CD14-positive monocyte (primary cell): ENCODE measurements at places on chromosomes 11 and 22.

DNA sequence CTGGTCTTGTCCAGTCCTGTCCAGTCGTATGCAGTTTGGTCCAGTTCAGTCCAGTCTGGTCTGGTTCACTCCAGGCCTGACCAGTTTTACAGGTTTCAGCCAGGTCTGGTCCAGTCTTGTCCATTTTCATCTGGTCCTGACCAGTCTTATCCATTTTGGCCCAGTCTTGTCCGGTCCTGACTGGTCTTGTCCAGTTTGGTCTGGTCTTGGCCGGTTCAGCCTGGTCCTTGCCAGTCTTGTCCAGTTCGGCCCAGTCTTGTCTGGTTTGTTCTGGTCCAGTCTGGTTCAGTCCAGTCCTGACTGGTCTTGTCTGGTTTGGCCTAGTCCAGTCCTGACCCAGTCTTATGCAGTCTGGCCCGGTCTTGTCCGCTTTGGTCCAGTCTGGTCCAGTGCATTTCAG lies 380.2 kb downstream of the OR4C45 start:
- no peak for DNase-seq

GRCh38 chr11:33907421-33907820 lies 15.5 kb upstream of the LMO2 start:
- DNase-seq = peak; percentile 60

DNA sequence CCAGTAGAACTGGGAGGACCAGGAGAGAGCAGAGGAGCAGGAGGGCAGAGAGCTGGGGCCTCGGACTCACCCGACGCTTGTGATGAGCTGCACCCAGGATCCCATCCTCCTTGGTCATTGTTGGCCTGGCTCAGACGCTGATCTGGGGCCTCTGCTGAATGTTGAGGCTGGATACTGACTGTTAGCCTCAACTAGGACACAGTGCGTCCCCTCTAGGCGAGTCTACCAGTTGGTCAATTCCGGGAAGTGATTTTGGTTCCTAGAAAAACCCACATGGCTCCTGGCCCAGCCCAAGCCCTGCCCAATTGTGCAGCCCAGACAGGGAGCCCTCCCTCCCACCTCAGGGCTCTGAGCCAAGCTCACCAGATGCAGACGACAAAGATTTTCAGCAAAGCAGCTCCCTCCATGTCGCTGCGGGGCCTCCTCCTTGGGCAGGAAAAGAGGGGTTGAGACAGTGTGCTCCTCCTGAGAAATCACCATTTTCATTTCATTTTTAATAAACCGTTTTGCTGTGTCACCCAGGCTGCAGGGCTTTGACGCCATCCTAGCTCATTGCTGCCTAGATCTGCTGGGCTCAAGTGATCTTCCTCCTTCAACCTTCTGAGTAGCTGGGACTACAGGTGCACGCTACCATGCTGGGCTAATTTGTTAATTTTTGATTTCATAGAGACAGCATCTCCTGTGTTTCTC lies at the start of gene APOL4:
Gene APOL4, minus strand, starts transcription at position 180 of the 690 bp plus-strand sequence. Its CDS starts 75 bp downstream, at position 105.
- no peak for DNase-seq

DNA sequence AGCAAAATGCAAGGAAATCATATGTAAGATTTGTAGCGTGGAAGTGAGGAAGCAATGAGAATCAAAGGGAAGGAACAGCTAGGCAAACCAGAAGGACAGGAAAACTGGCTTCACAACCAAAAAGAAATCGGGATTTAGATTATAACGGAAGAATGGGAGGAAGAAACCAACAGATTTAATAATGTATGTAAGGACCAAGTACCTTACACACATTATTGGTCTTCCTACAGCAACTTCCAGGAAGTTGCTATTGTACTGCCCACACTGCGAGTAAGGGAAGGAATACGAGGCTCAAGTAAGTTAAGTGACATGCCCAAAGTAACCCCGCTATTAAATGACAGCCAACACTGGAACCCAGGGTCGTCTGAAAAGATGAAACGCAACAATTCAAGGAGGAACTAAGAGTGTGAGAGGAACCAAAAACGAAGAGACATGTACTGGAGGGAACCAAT lies 473 bp downstream of the TXN2 start:
- no peak for DNase-seq

DNA sequence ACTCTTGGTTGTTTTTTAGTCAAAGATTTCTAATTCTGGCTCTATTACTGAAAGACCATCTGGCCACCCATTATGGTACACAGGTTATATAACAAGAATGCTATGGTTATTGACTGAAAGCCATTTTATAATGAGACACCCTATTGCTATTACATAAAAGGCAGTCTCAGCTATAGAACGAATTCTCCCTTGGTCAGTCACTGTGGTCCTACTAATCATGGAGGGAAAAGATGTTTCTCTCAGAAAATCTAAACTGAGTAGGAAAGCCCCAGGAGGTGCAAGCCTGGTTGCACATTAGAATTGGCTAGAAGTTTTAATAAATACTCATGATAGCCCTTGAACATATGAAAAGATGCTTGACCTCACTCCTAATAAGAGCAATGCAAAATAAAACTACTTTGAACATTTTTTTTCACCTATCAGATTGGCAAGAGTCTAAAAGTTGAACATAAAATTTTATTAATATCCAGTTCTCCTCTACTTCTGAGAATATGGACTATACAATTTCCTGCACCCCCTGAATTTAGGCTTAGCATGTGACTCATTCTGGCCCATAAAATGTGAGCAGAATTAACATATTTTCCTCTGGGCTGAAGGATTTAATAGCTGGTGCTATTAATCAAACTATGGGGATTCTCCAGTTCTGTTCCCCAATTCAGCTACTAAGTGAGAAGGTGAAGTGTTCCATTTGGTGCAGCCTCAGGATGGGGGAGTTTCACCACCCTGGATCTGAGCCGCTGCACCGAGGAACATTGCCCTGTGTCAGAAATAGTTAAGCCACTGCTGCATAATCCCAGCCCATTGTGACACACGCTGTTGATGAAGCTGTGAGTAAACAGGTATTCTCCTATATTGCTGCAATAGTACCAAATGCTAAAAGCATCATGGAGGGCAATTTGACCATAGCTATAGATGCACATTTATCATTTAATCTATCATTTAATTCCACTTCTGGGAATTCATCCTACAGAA lies 11.5 kb upstream of the CRKL start:
- no peak for DNase-seq

DNA sequence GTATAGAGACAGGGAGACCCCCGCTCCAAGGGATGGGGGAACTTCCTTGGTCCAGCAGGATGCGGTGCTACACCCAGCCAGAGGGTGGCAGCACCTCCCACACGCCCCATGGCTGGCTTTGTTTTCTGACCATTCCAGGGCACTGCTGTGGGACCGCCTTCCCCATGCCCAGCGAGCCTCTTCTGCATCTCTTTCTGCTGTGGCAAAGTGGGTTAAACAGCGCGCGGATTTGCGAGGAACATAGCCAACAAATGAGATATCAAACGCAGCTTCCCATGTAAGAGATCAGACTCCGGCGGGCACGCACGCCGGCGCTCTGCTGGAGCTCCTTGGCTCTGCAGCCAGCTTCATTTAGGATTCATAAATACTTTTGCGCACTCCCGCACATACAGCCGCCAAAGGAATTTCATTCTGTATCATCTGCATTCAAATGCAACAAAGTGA lies 485.8 kb upstream of the CADM1 start:
- peak; percentile 12 for DNase-seq

DNA sequence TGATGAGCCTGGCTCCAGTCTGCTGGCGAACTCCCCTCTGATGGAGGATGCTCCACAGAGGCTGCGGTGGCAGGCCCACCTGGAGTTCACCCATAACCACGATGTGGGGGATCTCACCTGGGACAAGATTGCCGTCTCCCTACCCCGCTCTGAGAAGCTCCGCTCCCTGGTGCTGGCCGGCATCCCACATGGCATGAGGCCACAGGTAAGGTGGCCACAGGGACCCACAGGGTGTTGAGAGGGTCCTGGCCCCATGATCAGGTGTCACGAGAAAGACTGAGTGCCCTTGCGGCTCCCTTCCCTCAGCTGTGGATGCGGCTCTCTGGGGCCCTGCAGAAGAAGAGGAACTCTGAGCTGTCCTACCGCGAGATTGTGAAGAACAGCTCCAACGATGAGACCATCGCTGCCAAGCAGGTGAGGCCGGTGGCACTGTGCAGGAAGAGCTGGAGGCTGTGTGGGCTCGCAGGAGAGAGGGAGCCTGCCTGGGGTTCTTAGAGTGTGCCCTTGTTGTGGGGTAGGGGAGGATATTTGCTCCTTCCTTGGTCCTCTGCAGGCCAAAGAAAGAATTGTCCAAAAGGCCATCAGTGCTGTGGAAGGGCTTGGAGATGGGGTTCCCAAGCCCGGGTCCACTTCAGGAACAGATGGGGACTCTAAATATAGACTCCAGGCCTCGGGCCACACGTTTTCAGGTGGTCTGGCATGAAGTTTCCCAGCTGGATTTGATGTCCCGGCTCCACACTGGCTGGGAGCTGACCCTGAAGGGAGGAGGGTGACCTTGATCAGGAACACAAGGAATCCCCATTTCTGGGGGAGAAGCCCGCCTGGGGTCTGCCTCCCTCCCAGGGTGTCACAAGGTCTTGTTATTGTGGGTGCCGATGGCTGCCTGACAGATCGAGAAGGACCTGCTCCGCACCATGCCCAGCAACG lies 34.1 kb downstream of the SGSM3 start:
- DNase-seq = no peak

DNA sequence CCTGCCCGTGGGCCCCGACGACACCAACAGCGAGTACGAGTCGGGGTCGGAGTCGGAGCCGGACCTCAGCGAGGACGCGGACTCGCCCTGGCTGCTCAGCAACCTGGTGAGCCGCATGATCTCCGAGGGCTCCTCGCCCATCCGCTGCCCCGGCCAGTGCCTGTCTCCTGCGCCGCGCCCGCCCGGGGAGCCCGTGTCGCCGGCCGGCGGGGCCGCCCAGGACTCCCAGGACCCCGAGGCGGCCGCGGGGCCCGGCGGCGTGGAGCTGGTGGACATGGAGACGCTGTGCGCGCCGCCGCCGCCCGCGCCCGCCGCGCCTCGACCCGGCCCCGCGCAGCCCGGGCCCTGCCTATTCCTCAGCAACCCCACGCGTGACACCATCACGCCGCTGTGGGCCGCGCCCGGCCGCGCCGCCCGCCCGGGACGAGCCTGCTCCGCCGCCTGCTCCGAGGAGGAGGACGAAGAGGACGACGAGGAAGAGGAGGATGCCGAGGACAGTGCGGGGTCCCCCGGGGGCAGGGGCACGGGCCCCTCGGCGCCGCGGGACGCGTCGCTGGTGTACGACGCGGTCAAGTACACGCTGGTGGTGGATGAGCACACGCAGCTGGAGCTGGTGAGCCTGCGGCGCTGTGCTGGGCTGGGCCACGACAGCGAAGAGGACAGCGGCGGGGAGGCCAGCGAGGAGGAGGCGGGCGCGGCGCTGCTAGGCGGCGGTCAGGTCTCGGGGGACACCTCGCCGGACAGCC lies 3.8 kb downstream of the MAPK8IP2 start:
- DNase-seq = no peak

DNA sequence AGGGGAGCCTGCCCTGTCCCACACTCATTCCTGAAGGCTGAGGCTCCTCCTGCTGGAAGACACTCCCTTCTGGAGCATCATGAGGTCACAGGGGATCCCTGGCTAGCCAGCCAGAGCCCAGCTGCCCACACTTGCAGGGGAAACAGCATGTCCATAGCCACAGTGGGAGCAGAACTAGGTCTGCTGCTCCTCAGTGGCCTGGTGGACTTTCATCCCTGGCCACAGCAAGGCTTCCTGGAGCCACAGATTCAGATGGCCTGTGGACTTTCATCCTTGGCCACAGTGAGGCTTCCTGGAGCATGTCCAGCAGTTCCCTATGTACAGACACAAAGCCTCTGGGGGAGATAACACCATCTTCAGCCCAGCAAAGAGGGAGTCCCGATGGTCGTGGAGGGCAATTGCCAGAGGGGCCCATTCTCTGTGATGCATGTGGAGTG lies 5.9 kb upstream of the APOL6 start:
- no peak for DNase-seq

DNA sequence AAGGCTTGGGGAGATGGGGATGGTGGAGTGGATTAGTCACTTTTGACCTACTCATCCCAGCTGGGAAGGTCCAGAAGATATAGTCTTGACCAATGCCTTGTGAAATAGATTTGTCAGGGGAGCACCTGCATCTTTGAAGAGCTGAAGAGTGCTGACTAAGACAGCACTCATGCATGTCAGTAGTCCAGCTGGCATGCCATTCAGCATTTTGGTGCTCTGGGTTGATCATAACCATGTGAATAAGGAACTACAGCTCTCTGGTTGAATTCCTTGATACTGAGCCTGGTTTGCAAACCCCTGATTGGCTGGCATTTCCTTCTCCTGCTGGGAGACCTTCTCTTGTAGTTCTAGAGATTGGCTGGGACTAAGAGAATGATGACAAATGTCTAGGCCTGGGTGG lies 106.8 kb upstream of the ALX4 start:
- DNase-seq = no peak

DNA sequence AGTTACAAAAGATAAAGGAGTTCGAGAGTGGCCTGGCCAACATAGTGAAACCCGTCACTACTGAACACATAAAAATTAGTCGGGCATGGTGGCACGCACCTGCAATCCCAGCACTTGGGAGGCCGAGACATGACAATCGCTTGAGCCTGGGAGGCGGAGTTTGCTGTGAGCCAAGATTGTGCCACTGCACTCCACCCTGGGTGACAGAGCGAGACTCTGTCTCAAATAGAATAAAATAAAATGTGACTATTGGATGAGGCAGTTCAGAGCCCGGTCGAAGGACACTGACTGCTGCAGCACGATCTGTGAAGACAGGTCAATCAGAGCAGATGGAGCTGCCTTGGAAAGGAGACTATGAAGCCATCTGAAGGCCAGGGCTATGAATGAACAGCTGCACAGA lies 37.7 kb upstream of the ANO1 start:
- DNase-seq = no peak

- DNase-seq = peak; percentile 82
Measured at GRCh38 chr11:96229354-96229977, 113.5 kb downstream of the MAML2 start.

GRCh38 chr11:91786097-91786496 lies 438.5 kb upstream of the FAT3 start:
- no peak for DNase-seq

- no peak for DNase-seq
Measured at GRCh38 chr11:106011481-106011880, 10.6 kb downstream of the MSANTD4 start.

DNA sequence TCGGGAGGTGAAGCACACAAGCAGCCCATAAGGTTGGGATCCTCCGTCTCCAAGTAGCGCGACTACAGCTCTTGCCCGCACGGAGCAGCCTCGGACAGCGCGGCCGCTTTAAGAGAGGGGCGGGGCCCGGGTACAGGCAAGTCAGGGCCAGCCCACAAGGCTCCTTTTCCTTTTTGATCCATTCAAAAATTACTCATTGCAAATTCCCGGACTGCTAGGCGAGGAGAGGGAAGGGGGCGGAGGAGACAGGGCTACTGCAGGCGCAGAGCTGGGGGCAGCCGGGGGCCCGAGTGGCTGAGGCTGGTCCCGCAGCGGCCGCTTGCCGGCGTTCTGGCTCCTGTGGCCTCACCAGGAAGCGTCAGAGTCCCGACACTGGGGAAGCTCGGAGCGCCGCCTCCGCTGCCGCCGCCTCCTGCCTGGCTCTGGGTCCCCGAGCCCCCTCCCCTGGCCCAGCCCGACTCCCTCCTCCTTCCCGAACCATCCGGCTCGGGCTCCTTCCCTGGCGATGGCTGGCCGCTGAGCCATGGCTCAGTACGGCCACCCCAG lies at the start of gene UBASH3B:
Gene UBASH3B, plus strand, starts transcription at position 196 of the 546 bp plus-strand sequence. Its CDS starts 328 bp downstream, at position 524.
- peak; percentile 60 for DNase-seq
